ENCODE measurements at places on chromosomes 6 and 20.

DNA sequence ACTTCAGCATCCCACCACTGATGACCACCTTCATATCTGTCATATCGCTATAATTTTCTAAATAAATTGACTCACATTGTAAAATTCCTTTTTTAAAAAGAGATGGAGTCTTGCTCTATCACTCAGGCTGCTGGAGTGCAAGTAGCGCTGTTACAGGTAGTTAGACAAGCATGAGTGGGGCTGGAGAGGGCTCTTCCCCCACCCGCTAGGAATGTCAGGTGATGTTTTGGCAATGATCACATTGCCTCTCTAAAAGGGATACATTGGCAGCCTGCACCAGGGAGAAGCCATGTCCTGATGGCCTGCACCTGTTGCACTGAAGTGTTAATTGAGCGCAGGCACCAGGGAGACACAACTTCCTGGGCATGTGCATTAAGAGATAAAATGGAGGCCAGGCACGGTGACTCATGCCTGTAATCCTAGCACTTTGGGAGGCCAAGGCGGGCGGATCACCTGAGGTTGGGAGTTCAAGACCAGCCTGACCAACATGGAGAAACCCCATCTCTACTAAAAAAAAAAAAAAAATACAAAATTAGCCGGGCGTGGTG is 16.9 kb upstream of the SLC22A16 start:
- DNase-seq = no peak

GRCh38 chr6:12270551-12271230 is 19.5 kb upstream of the EDN1 start:
- no peak for DNase-seq

DNA sequence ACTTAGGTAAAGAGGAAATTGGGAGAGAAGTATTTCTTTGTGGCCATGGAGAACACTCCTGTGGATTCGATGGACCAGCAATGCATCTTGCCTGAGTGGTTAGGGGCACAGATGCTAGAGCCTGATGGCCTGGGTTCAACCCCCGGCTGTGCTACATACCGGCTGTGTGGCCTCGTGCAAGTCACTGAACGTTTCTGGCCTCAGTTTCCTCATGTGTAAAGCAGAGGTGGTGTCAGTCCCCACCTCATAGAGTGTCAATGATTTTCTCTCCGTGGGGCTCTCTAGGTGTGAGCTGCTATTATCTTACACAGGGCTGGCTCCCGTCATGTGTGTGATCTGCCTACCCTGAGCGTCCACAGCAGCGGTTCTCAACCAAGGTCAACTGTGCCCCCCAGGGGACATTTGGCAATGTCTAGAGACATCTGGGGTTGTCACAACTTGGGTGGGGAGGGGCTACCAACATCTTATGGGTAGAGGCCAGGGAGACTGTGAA is 50.0 kb upstream of the PTPN1 start:
- no peak for DNase-seq

GRCh38 chr20:56868746-56869145 is 239.6 kb downstream of the TFAP2C start:
- DNase-seq = no peak

DNA sequence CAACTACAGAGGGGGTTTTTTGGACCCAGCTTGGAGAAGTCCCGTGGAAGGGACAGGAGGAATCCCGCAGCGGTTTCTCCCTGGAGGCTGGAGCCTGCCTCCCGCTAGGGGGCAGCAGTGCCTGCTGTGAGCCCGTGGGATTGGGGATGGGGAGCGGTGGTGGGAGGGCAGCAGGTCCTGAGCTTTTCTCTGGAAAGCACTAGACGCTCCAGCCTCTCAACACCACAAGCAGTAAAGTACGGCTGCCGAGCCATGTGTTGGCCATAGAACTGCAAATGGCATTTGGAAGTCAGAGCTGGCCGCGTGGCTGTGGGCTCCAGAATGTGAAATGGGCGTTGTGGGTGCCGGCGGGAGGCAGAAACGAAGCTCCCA is 47.8 kb downstream of the GMPR start:
- peak; percentile 23 for DNase-seq

GRCh38 chr20:8043687-8044282 is 24.2 kb upstream of the TMX4 start:
- no peak for DNase-seq

DNA sequence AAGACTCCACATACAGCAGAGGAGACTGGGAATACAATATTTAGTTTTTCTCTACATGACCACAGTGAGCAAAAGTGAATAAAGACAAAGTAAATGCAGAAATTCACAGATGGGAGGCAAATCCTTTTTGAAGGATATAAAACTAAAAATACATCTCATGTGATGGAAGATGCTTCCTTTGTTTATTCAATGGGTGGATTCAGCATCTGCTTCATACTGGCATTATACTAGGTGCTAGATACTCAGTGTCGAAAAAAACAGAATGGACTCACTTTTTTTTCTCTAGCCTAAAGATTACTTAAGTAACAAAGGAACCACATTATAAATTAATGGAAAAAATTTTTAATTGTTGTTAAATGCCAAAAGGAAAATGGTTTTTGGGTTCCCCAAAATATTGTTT is 216.2 kb downstream of the TRDN start:
- DNase-seq = no peak

DNA sequence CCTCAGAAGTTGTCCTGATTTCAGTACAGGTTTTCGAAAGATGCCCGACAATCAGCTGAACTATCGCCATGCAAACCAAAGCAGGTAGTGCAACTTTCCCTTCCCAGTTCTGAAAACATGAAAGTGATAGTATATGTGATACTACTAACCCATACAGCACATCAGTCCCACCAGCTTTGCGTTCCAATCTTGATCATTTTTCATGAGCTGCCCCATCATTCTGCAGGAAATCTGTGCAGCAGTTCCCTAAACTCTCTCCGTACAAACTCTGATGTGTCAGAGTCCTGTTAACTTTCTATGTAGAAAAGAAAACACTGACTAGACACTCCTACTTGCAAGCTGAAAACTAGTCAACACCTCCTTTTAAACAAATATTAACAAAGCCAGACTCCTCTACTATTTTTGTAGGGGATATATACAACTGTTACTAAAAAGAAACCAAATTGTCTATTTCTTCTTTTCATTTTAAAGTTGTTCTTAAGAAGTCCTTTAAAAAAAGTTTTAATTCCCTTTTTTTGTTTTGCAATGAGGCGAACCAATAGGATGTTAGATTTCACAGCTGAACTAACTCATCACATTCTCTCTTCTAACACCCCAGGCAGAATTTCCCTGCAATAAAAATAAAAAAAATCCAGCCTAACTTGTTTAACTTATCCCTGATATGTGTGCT is 99.6 kb upstream of the DST start:
- DNase-seq = no peak

DNA sequence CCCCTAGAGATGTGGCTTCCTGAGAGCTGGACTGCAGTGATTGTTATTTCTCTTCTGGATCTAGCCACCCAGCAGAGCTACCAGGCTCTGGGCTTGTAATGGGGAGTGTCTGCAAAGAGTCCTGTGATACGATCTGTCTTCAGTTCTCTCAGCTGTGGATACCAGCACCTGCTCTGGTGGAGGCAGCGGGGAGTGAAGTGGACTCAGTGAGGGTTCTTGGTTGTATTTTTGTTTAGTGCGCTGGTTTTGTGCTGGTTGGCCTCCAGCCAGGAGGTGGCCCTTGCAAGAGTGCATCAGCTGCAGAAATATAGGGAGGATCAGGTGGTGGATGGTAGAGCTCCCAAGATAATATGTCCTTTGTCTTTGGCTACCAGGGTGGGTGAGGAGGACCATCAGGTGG is 33.7 kb downstream of the PAX1 start:
- DNase-seq = no peak

DNA sequence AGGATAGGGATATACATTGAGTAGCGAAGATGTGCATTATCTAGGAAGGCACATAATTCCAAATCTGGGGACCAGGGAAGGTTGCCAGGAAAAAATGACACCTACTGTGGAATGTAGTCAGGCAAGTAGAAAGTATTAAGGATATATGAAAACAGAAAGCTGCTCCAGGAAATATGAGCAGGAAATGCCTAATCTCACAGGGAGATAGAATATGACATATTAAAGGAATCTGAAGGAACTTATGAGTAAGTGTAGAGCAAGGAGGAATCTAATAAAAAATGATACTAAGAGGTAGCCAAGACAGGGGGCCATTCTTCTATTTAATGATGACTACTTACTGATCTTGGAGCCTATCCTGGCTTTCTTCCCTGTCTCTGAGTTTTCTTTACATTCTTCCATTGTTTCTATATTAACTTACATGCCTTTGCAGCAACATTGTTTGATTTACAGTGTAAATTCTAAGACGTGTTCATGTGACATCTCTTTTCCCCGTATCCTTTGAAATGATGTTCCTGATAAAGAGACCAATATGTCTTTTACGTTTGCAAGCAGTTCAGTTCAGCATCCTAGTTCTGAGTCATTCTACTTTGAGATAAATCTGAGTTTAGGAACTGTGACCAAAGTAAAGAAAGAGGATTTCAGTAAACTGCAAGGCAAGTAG is 58.6 kb downstream of the TINAG start:
- DNase-seq = no peak

- no peak for DNase-seq
These were observed 128.1 kb downstream of the ISM1 start for GRCh38 chr20:13349235-13349604.

GRCh38 chr20:41615110-41615509 is 3.1 kb downstream of the CHD6 start:
- no peak for DNase-seq

DNA sequence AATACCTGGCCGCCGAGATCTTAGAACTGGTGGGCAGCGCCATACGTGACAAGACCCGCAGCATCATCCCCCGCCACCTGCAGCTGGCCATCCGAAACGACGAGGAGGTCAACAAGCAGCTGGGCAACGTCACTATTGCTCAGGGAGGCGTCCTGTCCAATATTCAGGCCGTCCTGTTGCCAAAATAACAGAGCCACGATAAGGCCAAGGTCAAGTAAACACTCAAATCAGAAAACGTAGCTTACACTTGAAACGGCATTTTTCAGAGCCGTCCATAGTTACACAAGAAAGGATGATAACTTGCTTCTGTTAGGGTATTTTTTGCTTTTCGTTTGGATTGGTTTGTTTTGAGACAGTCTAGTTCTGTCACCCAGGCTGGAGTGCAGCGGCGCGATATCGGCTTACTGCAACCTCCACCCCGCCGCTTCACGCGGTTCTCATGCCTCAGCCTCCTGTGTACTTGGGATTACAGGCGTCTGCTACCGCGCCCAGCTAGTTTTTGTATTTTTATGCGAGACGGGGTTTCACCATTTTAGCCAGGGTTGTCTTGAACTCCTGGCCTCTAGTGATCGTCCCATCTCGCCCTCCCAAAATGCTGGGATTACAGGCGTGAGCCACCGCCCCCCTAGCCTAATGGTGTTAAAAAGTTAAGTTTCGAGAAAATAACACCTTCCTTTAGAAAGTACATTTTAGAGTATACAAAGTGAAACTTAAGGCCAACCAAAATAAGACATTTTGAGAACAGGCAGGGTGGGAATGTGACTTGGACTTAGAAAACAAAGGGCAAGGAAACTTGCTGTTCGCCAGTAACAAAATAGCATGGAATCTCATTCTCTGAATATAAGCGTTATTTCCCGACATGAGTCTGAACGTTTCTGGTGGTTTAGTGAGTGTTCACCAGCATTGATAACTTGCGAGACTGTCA is 42.8 kb upstream of the HFE start:
- peak; percentile 28 for DNase-seq

DNA sequence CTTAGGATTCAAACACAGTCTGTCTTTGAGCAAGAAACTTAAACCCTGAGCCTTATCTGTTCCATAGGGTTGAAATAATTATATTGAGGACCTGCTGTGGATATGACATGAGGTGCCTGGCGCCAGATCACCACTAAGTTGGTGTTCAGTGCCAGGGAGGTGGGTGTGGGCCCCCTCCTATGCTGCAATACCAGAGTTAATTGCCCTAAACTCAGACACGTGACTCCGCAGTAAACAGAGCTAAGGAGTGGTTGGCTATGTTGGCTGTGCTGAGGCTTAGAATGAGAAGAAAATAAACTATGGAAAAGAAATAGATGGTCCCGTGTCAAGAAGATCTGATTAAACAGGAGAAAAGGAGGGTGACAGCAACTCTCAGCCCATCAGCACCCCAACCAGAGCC is 419.4 kb upstream of the JARID2 start:
- no peak for DNase-seq

Data from activated CD8-positive, alpha-beta memory T cell treated with anti-CD3 and anti-CD28 coated beads, Interleukin-2, amount 50 U/mL, for 4 hours (primary cell).